ENCODE measurements at places on chromosomes 2 and 18.

GRCh38 chr2:168519534-168520308 is 63.6 kb downstream of the CERS6 start:
- peaks cover 58% of the 10 kb centered on the region for H3K4me1 ChIP-seq
- no peaks in the 10 kb centered on the region for H3K36me3 ChIP-seq
- H3K4me3 ChIP-seq, result no peak overlapping the region
- no peak for DNase-seq
- no peak overlapping the region for H3K27ac ChIP-seq

DNA sequence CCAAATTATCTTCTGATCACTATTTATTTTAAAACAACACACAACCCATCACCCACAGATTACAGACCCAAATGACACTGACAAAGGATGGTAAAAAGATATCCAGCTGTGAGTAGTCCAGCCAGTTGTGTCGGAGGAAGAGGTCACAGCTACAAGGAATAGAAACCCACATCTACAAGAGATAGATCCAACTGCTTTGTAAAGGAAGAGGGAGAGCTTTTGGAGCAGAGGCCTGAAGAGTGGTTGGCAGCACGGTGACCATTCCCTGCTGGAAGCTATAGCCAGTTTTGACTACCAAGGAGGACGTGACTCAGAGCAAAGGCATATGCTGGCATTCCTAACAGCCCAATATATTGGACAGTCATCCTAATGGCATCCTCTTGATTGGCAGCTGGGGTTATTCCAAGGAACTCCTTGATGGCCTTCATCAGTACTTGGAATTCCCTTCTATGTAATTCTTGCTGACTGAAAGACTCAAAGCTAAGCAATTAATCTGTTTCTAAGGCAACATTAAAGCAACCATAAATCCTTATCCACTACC is 17.1 kb downstream of the SLC8A1 start:
- no peak overlapping the region for H3K4me3 ChIP-seq
- no peak for DNase-seq
- no peaks in the 10 kb centered on the region for H3K36me3 ChIP-seq
- no peak overlapping the region for H3K27ac ChIP-seq
- H3K27me3 ChIP-seq, result no peaks in the 10 kb centered on the region

- no peaks in the 10 kb centered on the region for H3K27me3 ChIP-seq
- H3K27ac ChIP-seq, result no peak overlapping the region
- H3K4me3 ChIP-seq, result no peak overlapping the region
- no peaks in the 10 kb centered on the region for H3K36me3 ChIP-seq
- DNase-seq, result no peak
These were observed 15.7 kb upstream of the CDH7 start for GRCh38 chr18:65735155-65735554.

DNA sequence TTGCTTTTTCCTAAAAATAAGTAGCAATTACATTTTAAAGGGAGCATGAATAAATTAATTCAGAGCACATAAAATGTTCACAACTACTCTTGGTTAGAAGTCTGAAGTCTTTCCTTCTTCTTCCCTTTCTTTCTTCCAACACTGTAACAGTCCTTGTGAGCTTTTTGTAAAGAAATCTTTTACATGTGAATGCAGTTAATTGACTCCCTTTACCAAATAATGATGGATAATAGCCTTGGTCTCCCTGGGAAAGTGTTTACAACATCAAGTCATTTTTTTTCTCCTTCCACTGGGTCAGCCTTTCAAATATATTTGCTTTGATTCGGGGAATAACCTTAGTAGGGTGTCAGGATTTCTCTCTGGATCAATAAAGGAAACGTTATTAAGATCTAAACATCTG is 39.1 kb downstream of the CALCRL start:
- DNase-seq, result no peak
- no peaks in the 10 kb centered on the region for H3K27me3 ChIP-seq
- H3K36me3 ChIP-seq, result no peaks in the 10 kb centered on the region
- no peak overlapping the region for H3K27ac ChIP-seq
- H3K4me3 ChIP-seq, result no peak overlapping the region

- no peak for DNase-seq
- no peaks in the 10 kb centered on the region for H3K27me3 ChIP-seq
- H3K27ac ChIP-seq, result no peak overlapping the region
- H3K4me1 ChIP-seq, result no peaks in the 10 kb centered on the region
- H3K36me3 ChIP-seq, result no peaks in the 10 kb centered on the region
- no peak overlapping the region for H3K4me3 ChIP-seq
These were observed 159.1 kb downstream of the LRRTM1 start for GRCh38 chr2:80145499-80145898.

- H3K4me3 ChIP-seq, result peak overlapping the region; percentile 71
- H3K27ac ChIP-seq, result peak overlapping the region; percentile 82
- no peaks in the 10 kb centered on the region for H3K27me3 ChIP-seq
These were observed 458 bp downstream of the HYCC2 start for GRCh38 chr2:201070948-201071478.
